WTC11 (cell line): ENCODE measurements at places on chromosomes 12 and 14.

GRCh38 chr12:8913702-8914032 is 642 bp upstream of the PHC1 start:
- no peak for DNase-seq

DNA sequence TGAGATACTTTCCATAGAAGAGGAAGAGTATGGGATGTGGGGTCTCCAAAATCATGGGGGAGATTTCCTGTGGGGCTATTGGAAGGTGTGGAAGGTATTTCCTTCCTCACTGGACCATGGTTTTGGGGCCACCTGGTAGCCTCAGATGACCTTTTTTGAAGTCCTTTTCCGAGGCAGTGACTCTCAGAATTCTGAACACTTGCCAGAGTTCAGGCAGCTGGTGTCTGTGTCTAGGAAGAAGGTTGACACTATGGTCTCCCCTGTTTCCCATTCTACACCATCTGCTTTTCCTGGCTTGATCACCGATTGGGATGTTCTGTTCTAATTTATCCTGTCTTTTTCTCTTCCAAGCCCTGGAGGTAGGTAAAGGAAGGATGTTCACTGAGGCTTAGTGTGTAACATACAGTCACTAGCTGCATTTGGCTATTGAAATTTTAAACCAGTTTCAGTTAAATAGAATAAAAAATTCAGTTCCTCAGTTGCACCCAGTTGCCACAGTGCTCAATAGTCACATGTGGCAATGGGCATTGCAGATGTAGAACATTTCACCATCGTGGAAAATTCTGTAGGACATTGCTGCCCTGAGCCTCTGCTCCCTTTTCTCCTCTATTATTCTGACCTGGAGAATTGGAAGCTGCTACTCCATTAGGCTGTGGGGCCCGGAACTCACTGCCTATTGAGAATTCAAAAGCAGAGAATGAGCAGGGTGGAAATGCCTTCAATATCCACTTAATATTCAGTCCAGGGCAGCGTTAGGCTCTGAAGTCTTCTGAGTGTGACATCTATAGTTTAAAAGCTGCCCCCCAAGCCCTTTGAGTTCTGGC is 11.0 kb upstream of the PLEKHG3 start:
- DNase-seq, result no peak

DNA sequence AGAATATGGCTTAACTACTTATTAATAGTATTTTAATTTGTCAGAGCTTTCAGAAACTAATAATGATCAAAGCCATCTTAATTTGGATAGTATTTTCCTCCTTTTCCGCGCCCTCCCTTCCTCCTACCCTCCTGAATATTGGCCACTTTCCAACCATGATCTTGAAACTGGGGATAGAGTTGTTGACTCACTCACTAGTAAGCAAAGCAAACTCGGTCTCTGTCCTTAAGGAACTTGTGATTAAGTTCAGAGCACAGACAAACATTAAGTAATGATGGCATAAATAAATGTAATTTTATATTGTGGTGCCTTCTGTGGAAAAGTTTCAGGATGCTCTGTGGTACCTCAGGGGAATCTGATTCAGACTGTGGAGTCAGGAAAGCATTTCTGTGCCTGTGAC is 75.7 kb downstream of the LRRK2 start:
- DNase-seq, result no peak

DNA sequence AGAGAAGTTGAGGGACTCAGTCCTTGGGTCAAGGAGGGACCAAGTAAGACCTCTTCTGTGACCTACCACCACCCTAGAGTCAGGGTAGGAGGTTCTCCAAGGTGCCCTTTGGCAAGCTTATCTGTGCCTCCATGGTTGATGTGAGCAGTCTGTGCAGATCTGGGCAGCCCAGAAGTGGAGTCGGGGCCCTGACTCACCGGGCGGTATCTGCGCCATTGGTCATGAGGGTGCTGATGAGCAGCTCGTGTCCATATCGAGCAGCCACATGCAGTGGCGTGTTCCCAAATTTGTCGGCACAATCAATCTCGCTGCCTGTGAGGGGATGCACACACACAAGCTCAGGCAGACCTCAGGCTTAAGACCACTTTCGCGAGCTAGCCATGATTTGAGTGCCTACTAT is 5.1 kb downstream of the ANKRD52 start:
- no peak for DNase-seq

- no peak for DNase-seq
Observed at GRCh38 chr12:23753628-23754365, 195.7 kb downstream of the SOX5 start.

GRCh38 chr12:85092814-85093370 is 56.7 kb downstream of the LRRIQ1 start:
- DNase-seq, result no peak
